ENCODE measurements at places on chromosomes 7 and 10.

GRCh38 chr10:15336211-15336610 is 34.9 kb downstream of the FAM171A1 start:
- no peak for DNase-seq

DNA sequence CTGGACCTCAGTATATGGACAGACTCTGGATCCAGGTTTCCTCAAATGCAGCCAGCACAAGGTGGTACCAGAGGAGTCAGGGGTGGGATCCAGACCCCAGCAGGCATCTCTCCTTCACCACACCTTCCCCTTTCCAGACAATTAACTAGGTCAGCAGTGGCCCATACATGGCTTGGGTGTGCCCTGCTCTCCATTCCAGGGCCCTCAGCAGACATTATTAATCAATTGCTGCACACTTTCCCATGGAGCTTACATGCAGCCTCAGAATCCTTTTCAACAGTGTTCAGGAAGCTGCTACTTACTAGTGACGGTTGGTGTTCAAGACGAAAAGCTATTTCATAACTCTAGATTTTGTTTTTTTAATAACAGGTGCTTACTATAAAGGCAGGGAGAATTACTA is 6.0 kb downstream of the COL13A1 start:
- DNase-seq, result no peak

DNA sequence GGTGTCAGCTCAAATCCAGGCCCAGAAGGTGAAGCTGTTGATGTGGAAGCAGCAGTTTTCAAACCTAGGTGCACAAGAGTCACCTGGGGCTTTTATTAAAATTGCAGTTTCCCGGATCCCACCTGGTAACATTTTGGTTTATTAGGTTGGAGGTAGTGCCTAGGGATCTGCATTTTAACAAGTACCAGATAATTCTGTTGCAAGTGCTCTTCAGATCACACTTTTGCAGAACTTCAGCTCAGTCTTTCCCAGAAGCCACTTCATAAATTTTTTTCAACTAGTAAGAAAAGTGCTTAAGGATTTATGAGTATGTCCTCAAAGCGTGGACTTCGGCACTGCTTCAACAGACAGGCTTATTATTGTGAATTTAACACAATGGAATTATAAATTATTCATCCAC is 213.8 kb downstream of the ADRA2A start:
- DNase-seq, result no peak

DNA sequence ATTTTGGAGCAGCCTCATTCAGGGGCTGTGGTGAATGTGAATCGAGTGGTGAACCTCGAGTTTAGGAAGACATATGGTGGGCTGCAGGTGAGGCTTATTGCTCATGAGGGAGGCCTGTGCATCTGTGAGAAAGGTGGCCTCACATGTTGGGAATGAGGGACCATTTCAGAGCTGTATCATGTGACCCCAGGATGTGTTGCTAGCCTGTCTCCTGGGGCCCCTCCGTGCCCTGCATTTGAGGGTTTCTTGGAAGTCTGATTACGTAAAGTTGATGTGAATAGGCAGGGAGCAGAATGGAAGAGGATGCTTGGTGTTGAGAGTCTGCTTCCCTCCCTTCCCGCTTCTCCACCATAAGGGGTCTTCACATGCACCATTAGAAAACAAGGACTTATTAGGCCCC is 569.1 kb downstream of the LRMDA start:
- no peak for DNase-seq

DNA sequence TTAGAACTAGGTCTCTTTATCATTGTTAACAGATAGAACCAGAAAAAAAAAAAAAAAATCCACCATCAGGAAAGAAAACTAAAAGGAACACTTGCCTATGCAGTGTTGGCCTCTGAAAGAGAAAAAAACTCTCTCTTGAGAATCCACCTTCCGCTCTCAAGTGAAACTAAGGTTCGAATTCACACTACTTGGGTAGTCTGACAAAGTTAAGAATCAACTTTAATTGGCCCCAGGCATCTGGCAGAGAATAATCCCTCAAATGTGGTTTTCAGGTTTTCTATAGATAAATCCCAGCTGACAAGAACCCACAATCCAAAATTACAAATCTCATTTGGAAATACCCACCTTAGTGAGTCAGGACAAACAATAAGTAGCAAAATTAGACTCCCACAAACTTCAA is 199.7 kb upstream of the LRRN3 start:
- no peak for DNase-seq

DNA sequence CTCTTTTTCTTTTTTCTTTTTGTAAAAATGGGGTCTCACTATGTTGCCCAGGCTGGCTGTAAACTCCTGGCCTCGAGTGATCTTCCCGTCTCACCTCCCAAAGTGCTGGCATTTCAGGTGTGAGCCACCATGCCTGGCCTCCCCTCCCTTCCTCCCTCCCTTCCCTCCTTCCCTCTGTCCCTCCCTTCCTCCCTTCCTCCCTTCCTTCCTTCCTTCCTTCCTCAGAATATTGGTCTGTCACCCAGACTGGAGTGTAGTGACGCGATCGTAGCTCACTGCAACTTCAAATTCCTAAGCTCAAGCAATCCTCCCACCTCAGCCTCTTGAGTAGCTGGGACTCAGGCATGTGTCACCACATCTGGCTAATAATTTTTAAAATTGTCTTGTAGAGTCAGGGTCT is 8.4 kb downstream of the AGAP3 start:
- DNase-seq, result no peak

GRCh38 chr10:78963074-78964034 is 105.4 kb upstream of the ZMIZ1 start:
- DNase-seq, result no peak

DNA sequence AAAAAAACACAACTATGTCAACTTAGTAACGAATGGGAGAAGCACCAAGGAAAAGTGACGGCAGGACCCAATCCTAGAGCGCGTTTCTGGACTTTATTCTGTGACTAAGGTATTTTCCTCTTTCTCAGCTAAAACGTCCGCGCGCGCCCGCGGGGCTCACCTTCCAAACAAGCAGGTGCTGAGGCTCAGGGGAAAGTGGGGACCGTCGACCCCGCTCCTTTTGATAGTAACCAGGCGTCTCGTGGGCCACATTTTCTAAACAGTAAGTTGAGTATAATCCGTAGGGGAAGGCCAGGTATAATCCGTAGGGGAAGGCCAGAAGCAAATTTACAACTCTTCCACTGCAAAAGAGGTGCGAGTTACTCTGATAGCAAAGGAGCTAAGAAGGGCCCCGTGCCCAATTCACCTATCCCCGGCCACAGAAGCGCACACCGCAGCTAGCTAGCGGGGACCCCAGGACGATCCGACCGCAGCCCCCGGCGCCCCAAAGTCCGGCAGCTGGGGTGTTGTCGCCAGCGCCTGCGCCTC is 743 bp downstream of the MKI67 start:
- no peak for DNase-seq

DNA sequence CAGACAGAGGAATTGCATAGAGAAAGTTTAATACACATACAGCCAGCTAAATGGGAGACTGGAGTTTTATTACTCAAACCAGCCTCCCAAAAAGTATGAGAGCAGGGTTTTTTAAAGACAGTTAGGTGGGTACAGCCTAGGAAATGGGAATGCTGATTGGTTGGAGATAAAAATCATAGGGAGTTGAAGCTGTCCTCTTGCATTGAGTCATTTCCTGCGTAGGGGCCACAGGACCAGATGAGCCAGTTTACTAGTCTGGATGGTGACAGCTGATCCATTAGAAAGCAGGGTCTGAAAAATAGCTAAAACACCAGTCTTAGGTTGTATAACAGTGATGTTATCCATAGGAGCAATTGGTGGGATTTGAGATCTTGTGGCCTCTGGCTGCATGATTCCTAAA is 76.1 kb upstream of the POM121L12 start:
- no peak for DNase-seq

DNA sequence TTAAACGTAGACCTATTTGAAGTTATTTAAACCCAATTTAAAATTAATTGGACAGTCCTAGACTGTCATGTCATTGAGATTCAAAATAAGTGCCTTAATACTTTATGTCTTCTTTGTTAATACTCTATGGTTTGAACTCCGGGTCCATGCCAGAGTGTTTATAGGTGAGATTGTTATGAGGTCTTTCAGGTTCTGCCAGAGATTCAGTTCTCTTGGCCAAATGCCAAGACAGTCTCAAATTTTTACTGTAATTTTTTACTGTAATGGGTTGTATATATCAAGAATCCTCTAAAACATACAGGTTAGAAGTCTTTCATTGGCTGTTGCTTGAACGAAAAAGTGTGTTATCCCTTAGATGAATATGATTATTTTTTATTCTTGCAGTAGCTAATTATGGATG is 3.9 kb downstream of the ADD3 start:
- no peak for DNase-seq

DNA sequence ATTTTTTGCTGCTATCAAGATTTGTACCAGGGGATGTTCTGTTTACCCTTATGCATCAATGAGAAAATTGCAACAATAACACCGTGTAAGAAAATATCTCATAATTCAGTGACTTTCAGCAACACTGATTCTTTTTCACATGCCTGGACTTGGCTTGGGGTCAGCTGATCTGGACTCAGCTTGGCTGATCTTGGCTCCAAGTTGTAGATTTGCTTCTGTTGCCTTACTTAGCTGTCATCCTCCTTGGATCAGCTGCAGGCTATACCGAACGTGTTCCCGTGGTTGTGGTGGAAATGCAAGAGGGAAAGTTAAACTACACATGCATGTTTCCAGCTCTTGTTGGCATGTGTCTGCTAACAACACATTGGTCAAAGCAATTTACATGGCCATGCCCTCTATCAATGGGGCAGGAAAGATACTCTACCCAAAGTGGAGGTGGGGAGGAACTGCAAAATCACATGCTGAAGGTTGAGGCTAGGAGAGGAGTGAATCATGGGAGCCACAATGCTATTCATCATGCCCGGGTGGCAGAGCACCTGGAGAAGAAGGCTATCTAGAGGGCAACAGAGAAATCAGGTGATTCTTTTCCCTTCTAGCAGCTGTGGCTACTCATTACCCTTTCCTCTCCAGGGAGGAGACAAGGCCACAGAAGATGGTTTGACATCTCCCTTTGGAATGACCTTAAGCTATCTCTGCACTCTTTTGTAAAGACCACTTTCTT is 1276.3 kb upstream of the AUTS2 start:
- DNase-seq, result no peak

DNA sequence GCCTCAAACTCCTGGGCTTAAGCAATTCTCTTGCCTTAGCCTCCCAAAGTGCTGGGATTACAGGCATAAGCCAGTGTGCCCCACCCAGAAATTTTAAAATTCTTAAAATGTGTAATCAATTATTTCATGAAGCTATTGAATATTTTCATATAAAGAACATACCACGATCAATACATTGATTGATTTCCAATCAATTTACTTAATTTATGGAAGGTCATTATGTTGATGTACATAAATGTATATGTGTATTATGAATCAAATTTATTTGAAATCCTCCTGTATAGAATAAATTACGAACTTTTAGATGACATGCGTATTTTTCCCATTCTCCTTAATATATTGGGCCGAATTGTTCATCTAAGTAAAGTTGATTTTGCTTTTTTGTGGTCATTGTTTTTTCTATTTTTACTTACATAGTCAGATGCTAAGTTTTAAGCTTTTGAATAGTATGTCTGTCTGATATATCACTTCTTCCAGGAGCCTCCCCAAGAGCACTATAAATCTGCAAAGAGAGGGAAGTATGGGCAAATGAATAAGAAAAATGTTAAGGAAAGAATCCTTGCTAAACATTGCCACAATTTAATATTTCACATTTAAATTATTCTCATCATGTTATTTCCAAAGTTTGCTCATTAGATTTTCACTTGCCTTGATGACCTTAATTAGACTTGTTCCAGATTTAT is 35.3 kb downstream of the SKIDA1 start:
- DNase-seq, result no peak

DNA sequence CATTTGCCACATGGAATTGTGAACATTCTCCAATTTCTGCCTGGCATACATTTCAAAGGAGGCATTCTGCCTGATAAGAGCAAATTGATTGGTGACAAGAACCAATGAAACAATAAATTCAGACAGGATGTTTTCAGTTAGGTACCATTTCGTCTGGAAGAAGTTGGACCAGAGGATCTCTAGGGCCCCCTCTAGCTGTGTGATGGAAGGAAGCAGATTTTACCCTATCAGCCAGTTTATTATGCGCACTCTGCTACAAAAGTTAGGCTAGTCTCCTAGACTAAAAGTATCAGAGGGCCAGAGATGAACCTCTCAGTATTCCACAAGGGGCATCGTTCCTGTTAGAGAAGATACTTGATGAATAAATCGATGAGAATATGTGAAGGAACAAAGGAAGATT is 118.0 kb downstream of the BUB3 start:
- DNase-seq, result no peak

- no peak for DNase-seq
Observed at GRCh38 chr7:42217548-42217947, 19.5 kb downstream of the GLI3 start.

- no peak for DNase-seq
Observed at GRCh38 chr7:93620057-93620456, 45.5 kb upstream of the CALCR start.

GRCh38 chr10:131816941-131817700 is 83.7 kb upstream of the PPP2R2D start:
- no peak for DNase-seq

DNA sequence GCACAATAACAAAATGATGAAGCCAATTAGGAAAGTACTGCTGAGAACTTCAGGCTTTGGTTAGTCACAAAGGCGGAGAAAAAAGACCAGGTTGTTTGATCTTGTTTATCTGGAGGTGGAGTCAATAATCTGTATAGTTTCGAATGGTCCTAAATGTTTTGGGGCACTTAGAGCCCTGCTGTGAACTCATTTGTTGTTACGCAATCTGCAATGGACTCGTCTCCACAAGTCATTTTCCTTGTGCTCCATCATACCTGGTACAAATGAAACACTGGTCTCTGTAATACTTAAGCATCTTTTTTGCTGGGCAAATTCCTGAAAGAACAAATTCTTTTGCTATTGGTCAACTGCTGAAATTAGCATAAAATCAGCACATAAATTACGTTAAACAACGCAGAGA is 430.5 kb downstream of the GATA3 start:
- DNase-seq, result no peak

- no peak for DNase-seq
Observed at GRCh38 chr7:86558680-86559501, 84.8 kb upstream of the GRM3 start.

DNA sequence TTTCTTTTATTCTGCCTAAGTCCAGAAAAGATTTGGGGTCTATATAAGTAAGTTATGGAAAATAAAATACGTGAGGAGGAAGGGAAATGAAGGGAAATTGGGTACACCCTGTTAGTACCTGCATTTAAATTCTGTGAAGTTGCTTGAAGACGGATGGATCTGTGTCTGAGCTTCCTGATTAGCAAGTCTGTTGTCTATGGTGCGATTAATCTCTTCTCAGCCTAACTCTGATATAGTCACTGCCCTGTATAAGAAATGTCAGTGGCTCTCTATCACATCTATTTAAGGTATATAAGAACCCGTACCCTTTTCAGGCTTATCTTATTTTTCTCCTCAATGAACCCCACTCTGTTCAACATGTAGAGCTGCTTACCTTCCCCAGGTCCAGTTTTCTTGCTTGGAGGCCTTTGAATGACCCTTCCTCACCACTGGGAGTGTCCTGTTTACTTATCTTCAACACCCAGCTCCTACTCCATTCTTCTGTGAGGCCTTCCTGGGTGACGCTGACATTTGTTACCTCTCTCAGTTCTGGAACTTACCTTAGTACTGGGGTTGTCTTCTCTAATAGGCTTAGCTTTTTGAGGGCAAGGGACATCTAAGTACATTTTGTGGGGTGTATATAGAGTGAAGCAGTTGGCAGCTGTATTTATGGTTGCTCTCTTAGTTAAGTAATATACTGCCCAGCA is 149.6 kb upstream of the PRPS1L1 start:
- DNase-seq, result no peak
